ENCODE measurements at places on chromosomes 6 and 20.

DNA sequence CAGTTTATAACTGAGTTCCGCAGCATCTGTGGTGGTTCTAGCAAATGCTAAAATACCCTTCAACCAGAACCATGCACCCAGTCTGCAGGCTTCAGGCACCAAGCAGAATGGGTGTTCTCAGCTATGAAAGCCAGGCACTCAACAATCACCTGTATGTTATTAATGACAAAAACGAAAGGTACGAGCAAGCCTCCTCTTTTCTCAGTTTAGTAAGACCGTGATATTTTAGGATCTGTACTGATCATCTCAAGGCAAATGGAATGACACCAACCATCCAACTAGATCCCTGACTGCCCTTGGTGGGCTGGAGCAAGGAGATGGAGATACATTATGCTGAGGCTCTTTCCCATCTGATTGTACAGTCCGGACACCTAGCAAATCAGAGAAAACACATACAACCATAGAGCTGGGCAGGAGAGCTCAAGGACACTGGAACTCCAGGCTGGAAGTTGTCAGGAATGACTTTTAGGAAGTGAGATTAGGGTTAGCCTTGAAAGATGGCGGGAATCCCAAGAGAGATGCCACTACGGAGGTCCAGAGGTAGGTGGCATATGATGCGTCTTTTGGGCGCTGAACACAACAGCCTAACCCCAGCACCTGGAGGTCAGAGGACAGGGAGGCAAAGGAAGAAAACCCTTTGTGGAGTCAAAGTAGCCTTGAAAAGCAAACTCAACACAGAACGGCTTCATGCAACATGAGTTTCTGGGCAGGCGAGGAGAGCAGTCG is 33.4 kb downstream of the SLC23A2 start:
- DNase-seq = no peak

DNA sequence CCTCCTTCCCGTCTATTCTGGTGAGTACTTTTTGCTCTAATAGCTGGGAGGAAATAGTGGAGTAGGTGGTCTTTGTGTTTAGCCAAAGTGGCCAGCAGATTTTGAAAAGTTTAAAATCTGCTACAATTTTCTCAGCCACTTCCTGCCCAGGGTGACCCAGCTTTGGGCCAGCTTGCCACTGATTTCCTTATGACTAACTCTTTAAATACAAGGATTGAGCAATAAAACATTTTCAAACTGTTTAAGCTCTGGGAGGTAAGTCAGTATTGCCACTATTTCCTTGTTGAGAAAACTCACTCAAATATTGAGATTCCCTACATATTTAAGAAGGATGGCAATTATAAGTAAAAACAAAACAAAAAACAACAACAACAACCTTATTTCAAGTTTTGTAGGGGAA is 54.5 kb downstream of the TRMT11 start:
- DNase-seq = no peak

DNA sequence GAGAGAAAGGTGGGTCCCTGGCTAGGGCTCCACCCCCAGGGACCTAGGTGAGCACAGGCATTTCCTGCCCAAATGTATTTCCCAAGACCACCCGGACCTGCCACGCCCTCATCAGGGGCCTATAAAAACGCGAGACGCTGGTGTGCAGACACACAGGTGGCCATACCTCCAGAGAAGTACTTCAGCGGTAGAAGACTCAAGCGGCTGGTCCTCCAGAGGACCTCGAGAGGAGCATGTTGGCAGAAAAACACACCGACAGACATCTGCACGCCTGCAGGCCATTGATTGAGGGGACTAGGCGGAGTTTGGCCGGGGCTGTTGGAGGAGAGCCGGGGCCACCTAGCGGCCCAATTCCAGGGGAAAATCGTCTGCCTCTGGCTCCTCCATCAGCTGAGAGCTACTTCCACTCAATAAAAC is 695.8 kb upstream of the MMS22L start:
- DNase-seq = no peak

DNA sequence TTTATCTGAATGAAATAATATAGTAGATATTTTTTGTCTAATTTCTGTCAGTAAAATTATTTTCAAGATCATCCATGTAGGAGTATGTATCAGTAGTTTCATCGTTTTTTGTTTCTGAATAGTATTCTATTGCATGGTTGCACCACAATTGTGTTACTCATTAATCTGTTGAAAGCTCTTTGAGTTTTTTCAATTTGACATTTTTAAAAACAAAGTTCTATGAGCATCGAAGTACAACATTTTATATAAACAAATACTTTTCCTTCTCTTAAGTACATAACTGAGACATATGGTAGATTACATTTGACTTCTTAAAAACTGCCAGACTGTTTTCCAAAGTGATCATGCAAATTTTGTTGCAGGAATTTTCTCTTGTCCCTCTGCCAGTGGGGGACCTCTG is 1113.1 kb upstream of the CITED2 start:
- DNase-seq = no peak

DNA sequence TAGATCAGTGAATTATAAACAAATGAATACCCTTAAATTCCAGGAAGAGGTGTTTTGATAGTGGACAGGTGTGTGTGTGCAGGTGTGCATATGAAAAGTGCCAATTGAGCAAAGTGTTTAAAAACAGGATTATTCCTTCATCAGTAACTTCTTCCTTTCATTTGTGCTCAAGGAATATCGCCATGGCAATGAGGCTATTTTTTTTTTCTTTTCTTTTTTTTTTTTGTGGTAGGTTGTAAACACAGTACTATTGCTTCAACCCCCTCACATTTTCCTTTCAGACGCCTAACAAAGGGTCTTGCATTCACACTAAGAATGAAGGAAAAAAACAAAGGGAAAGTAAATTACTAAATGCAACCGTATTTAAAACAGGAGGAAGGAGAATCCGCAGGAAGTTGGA is 2.0 kb upstream of the HSPA1B start:
- no peak for DNase-seq

DNA sequence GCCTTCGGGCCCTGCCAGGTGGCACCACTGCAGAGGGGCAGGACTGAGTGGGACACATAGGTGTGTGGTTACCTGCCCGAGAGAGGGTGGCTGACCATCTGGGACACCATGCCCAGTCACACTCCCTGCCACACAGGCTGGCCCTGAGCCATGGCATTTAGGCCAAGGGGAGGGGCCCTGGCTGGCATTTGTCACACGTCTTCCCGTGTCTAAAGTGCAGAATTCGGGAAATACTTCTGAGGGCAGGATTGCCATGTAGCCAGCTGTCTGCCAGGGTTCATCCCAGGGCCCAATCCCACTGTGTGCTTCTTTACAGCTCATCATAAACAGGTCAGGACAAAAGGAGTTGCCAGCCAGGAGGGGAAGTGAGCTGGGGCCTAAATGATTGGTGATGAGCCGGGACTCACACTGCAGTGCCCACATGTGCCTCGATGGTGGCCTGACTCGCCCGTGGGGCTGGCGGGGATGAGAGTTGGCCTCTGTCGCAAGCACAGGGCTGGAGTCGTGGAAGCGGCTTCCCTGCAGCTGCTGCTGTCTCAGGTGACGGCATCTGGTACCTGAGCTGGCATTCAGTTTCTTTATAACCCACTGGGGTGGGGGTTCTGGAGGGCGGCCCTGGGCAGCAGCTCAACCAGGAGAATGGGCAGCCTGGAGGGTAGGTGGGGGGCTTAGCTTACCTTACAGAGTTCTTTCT is 5.9 kb upstream of the UNC93A start:
- DNase-seq = no peak

DNA sequence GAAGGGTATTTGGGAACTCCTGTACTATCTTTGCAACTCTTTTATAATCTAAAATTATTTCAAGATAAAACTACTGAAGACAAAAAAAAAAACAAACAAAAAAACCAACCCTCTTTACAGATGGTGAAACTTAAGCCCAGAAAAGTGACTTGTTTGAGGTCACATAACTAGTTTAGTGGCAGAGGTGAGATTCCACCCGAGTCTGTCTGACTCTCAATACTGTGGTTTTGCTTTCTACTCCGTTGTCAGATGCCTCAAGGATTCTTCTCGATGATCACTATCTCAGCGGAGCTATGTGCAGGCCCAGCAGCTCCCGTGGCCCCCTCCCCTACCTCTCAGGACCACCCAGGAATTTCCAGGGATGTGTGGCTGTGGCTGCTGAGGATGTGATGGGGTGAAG is 36.1 kb upstream of the KCNB1 start:
- no peak for DNase-seq

DNA sequence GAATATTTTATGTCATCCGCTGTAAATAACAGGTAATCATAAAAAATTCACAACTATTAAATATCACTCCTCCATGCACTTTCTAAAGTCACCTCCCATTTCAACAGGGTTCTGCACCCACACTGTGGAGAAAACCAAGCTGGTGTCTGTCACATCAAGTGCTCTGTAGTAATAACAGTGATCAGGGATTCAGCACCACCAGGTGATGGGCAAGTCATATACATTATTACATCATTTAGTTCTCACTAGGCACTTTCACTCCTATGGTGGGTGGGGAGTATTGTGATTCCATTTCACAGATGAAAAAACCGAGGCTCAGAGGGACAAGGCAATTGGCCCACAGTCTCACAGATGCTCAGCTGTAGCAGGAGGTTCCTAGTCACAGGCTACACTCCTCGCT is 8.7 kb downstream of the BFSP1 start:
- no peak for DNase-seq

GRCh38 chr6:164169355-164169754 is 754.8 kb downstream of the QKI start:
- DNase-seq = no peak

GRCh38 chr20:1225783-1226654 is at the start of gene RAD21L1:
RAD21L1 (plus strand) TSS chr20:1226044; CDS start chr20:1228454, 2,410 bp downstream.
- DNase-seq = peak; percentile 83

DNA sequence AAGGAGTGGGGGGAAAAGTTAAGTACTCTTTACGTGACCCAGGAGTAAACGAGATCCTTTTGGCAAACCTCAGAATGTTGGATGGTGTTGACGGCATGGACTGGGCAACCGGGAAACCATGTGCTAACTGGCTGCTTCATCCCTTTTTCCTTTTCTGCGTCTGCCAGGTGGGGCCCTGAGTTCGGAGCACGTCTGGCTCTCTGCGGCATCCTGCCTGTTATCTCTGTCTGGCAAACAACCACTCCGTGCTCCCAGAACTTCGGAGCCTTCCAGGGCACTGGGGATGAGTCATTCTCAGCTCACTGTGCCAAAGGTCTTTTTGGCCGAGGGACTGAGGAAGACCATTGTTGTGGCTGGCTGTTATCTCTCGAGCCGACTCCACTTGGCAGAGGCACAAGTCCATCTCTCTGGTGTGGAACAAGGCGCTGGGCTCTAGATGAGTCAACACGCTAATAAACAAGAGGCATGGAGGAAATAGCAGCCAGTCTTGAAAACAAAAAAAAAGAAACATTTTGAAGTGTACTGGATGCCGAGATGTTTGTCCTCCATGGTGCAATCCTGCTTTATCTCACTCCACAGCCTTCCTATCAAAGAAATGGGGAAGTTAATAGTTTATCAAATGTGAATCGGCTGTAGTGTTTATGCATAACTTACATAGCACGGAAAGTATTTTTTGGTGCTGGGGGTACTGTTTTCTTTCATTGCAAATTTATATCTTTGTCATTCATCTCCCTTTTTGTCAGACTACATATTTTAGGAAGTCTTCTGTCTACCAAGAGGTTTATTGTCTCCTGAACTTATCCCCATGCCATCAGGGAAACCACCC is 64.6 kb upstream of the TXNDC5 start:
- no peak for DNase-seq

DNA sequence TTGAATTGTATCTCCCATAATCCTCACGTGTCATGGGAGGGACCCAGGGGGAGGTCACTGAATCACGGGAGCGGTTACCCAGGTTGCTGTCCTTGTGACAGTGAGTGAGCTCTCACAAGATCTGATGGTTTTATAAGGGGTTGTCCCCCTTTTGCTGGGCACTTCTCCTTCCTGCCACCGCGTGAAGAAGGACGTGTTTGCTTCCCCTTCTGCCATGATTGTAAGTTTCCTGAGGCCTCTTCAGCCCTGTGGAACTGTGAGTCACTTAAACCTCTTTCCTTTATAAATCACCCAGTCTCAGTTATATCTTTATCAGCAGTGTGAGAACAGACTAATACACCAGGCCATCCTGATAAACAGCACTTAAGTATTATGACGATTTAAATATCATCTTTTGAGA is 9.0 kb upstream of the MRGBP start:
- DNase-seq = no peak

GRCh38 chr6:14596410-14596809 is 478.8 kb downstream of the CD83 start:
- no peak for DNase-seq

- DNase-seq = no peak
Measured at GRCh38 chr6:118101831-118102345, 194.8 kb downstream of the SLC35F1 start.

GRCh38 chr6:35392111-35392702 is 49.8 kb downstream of the PPARD start:
- DNase-seq = no peak

DNA sequence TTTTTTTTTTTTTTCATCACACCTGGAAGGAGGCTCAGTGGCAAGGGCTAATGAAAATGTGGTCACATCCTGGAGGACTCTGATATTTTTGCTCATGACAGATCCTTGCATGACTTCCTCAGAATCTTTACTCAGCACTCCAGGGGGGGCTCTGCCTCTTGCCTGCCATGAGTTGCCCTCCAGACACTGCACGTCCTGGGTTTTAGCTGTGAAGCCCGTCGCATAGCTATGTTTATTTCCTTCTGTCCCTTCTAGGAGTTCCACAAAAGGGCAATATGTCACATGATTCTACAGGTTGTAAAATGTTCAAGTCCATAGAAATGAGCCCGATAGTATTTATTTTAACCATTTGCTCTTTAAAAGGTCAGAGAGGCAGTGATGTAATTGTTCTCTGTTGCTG is 18.2 kb downstream of the MAS1 start:
- no peak for DNase-seq

DNA sequence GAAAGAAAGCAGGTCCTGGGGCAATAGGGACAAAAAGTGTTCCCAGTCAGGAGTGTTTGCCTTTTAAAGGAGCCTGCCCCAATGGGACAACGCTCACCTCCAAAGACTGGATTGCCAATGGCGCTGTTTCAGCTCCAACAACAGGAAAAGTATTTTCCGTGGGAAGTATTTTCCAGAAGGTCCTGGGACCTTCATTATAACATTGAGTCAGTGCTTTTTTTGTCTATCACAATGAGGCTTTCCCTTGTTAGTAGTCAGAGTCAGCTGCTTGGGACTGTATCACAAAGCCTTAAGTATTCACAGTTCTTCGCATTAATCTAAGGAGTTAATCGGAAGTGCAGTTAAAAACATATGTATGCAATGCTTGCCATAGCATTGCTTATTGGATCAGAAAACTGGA is 17.3 kb downstream of the TRAF3IP2 start:
- no peak for DNase-seq

GRCh38 chr6:93792746-93793145 is 373.4 kb upstream of the EPHA7 start:
- DNase-seq = no peak

DNA sequence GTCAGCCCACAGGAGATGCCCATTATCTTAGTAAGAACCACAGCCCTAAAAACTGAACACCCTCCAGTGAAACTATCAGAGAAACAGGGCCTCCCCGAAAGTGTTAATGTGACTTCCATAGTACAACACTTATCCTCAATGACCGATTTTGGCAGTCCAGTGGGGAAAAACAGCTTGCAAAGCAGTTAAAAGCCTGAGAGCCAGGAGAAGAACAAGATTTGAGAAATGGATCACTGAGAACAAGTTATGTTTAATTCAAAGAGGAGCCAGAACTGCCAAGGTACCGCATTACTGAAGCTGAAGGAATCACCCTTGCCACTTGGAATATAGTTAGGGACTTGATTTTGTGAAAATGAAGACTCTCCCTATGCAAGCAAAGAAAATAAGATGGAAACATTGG is 236.9 kb downstream of the QKI start:
- DNase-seq = no peak

- DNase-seq = no peak
Measured at GRCh38 chr6:143536461-143536865, 24.9 kb upstream of the FUCA2 start.

GRCh38 chr6:89986650-89987074 is 92.4 kb downstream of the GJA10 start:
- no peak for DNase-seq
